Stimulated activated CD4-positive, alpha-beta T cell treated with anti-CD3 and anti-CD28 coated beads, Interleukin-1b, Interleukin-23, amount 100 ng/mL, for 1 hour (primary cell): ENCODE measurements at places on chromosomes 6 and 20.

DNA sequence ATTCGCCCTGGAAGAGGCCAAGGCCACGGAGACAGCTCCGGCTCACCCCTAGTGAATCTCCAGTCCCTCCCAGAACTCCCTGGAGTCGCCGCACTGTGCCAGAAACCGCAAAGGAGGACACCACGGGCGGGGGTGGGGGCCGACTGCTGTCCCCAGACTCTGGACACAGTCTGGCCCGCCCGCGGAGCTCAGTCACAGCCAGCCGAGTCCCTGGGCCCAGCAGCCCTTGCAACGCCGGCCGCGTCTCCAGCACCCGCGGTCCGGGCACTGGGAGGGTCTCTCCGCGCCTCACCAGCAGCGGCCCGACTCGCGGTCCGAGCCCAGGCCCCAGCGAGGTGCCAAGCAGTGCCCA is 518 bp downstream of the PEX6 start:
- DNase-seq, result no peak

DNA sequence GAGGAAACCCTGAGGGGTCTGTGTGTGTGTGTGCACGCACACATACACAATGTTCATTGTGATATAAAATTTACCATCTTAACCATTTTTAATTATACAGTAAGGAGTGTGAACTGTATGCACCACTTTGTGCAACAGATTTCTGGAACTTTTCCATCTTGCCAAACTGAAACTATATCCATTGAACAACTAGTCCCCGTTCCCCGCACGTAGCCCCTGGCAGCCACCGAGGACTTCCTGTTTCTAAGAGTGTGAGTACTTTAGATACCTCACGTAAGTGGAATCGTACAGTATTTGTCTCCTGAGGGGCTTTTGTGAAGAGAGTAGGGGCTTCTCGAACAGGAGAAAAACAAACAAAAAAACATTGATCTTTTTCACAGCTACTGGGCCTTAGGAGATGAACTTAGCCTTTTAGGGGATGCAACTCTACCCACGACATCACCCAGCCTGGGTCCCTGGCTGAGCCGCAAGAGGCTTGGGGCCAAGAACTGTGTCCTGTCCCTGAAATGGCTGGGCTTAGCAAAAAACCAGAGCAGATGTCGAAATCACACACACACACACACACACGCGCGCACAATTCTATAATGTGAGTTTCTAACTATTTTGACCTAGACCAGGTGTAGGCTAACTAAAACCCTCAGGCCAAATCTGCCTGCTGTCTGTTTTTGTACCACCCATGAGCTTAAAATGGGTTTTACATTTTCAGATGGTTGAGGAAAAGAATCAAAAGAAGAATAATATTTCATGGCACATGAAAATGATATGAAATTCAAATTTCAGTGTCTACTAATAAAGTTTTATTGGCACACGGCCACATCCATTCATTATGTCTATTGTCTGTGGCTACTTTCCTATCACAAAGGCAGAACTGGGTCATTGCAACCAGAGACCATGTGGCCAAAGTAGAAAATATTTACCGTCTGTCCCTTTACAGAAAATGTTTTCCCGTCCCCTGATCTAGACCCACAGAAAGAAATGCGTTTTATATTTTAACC is 144.2 kb downstream of the EYA2 start:
- DNase-seq, result no peak

DNA sequence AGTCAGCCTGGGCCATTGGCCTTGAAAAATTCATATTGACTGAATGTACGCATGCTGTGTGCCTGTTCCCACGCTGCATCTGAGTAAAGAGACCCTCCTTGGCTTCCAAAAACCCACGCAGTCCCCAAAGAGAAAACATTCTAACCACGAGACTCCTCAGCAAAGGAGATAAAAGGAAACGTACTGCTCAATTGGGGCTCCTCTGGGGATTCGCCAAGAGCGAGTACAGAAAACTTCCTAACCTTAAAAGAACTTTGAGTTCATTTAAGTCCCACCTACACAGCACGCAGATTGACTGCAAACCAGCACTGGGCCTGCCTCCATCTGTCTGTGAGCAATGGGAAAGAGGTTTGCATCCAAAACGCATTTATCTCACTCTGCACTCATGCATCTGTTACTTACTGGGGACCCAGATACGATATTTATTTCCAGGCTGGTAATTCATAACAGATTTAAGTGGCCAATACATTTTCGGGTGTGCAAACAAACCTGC is 505.9 kb upstream of the CHD6 start:
- DNase-seq, result no peak

DNA sequence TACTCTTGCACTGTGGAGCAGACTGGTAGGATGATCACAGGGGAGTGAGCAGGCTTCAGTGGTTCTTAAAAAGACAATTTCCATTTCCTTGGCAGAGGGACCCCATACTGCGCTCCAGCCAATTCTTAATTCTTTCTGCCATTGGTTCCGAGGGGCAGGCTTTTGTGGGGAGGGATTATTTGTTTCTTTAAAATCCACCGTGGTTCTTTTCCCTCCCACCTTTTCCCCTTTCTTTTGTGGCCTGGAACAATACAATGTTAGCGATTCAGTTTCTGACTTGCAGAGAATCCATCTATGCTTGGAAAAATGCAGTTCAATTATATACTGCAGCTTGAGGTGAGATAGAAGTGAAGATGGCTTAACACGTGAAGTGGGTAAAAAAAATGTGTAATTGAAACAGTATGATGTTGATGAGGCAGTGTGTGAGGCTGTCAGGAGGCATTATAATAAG is 379.0 kb upstream of the FLRT3 start:
- no peak for DNase-seq

- no peak for DNase-seq
Observed at GRCh38 chr6:63543982-63544381, 28.3 kb upstream of the LOC128125822 start.

DNA sequence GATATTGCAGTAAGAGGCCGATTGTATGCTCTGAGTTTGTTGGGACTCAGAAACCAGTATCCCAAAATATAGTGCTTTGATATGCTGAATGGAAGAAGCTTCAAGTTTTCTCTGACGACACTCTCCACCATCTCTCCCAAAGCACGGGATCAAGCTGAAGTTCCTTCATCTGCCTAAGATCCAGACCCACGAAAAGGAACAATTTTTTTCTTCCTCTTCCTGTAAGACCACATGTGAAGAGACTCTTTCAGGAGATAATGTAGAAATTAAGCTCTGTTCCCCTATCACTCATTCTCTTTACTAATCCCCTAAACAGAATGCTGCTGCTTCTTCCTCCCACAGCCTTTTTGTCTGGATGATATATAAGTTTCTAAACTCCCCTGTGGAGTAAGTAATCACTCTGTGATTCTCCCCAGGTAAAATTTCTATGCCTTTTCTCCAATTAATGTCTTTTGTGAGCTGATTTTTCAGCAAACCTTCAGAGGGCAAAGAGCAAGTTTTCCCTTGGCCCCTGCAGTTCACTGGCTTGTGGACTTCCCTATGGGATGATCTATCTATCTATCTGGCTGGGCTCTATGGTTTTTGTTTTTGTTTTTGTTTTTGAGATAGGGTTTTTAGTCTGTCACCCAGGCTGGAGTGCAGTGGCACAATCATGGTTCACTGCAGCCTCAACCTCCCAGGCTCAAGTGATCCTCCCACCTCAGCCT is 13.5 kb upstream of the PNRC1 start:
- DNase-seq, result no peak

- DNase-seq, result no peak
Observed at GRCh38 chr6:113629975-113630737, 227.0 kb upstream of the MARCKS start.

GRCh38 chr20:45972500-45973183 is 639 bp upstream of the ZNF335 start:
- no peak for DNase-seq

DNA sequence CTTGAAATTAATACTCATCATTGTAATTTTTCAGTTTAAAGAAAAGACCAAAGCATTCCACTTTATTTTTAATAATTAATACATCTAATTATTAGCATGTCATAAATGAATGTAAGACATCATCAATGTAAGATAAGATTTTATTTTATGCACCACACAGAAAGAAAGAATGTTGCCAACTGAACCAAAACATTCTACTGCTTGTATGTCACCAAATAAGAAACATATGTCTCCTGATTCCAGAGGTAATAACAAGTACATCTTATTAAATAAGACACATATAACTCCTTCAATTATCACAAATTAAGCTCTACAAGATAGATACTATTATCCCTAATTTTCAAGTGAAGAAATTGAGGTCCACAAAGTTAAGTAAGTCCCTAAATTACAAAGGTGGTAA is 189.5 kb downstream of the GMDS start:
- no peak for DNase-seq

- DNase-seq, result no peak
Observed at GRCh38 chr6:61586934-61587537, 699.0 kb downstream of the KHDRBS2 start.

DNA sequence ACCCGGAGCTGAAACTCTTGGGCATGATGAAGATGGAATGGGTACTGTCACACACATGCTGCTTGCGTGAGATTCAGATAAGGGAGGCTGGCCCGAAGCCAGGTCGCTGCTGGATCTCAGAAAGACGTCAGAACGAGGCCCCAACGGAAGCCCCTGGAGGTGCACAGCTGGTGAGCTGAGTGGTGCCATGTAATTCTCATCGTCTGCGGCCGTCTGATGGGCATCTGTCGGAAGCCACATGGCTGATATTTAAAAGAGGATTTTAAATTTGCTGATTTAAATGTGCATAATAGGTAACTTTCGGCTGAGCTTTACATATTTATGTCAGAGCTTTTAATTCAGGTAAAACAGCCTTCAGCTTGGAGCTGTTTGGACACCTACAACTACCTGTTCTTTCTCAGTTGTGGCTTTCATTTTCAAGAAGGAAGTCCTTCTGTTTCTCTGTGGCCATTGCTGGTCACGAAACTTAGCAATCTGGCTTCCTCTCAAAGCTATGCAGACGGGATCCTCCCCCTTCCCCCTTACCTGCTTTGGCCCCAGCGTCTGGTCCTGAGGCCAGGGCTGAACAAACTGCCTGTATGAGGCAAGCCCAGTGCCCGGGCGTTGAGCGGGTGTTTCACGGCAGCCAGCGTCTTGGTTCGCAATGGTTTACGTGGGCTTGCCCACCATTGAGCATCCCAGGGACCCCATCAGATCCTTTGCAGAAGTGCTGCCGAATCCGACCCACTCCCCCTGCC is 9.2 kb downstream of the SLCO4A1 start:
- DNase-seq, result peak; percentile 67

DNA sequence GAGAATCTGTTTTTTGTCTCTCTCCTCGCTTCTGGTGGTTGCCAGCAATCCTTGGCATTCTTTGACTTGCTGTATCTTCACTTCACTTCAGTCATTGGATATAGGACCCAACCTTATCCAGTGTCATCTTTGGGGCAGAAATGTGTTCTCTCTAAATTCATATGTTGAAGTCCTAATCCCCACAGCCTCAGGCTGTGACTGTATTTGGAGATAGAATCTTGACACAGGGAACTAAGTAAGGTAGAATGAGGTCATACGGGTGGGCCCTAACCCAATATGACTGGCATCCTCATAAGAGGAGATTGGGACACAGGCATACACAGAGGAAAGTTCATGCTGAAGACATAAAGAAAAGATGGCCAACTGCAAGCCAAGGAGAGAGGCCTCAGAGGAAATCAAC is 51.9 kb upstream of the TPD52L1 start:
- no peak for DNase-seq

- DNase-seq, result no peak
Observed at GRCh38 chr6:106181664-106182418, 95.7 kb downstream of the PRDM1 start.

GRCh38 chr6:165986914-165987482 is 180.7 kb downstream of the TBXT start:
- no peak for DNase-seq

- DNase-seq, result no peak
Observed at GRCh38 chr6:165769401-165769800, 106.4 kb upstream of the PDE10A start.

DNA sequence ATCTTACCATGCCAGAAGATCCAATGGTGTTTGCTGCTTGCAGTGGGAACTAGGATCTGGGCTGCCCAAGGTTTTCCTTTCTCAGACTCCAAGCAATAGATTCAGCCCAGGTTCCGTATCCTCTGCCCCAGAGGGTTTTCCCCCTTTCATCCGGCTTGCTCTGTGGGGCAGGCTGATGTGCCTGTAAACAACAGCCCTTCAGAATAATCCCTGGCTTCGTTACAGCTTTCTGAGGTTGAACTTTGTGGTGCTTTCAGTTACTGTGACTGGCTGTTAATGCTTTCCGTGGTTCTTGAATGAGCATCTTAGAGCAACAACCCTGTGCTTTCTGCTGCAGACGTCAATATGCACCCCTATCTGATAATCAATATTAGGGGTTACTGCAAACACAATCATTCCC is 400.4 kb downstream of the BTBD3 start:
- DNase-seq, result no peak

DNA sequence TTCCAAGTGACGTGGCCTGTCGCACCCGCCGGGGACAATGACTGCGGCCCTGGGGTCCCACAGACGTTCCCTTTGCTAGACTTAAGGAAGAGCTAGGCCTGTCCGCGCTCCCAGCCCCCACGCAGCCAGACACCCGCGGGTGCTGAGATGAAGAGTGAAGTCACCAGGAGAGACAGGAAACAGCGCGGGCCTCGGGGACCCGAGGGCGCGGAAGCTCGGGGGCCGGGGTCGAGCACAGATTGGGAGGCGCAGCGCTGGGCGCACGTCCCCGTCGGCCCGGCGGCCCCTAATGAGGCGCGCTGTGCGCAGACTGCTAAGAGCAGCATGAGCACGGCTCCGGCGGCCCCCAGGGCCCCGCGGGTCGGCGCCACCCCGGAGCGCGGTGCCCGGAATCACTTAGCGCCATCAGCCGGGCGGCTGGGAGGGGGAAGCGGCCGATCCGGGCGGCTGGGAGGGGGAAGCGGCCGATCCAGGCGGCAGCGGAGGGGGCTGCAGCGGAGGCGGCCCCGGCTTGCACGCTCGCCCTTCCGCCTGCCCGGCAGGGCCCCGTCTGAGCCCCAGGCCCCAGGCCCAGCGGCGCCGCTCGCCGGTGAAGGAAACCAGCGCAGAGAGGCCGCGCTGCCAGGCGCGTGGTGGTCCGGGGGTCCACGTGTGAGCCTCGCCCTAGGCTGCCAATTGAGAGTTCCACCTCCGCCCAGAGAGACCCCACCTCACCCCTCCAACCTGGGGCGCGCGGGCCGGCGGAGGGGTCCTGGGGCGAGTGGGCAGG is 8.3 kb upstream of the AVP start:
- no peak for DNase-seq

DNA sequence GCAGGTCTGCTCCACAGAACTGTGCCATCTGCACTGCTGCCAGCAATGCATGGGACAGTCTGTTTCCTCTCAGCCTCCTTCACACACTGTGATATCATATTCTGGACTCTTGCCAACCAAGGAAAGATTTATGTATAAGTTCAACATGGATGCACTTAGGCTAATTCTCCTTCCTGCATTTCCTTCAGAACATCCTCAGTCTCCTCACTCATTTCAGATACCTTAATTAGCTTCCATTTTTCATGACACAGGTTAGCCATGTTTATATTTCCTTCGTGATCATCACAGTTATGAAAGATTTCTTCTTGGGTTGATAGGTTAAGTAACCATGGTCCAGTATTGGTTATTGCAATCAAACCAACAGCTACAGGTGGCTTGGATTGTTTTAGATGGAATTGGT is 46.4 kb upstream of the DDR1 start:
- DNase-seq, result no peak
